Stimulated activated CD4-positive, alpha-beta T cell treated with anti-CD3 and anti-CD28 coated beads, TNF-alpha, amount 100 ng/mL, for 48 hours (primary cell): ENCODE measurements at places on chromosomes 1 and 21.
A peak's percentile ranks its signal among the peaks of the same experiment; 100 is the strongest.

- no peak for DNase-seq
These were observed 24.3 kb upstream of the DUSP10 start for GRCh38 chr1:221766210-221766609.

DNA sequence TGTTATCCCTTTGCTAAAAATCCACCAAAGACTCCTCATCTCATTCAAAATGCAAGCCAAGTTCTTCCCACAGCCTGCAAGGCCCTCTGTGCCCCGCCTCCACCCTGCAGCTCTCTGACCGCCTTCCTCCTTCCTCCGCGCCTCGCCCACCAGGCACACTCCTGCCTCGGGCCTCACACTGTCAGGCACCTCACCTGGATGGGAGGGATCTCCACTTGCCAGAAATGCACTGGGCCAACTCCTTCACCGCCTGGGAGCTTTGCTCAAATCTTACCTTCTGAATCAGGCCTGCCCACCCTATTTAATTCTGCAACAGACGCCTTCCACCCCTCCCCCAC lies 26.2 kb downstream of the PGBD5 start:
- DNase-seq, result no peak

DNA sequence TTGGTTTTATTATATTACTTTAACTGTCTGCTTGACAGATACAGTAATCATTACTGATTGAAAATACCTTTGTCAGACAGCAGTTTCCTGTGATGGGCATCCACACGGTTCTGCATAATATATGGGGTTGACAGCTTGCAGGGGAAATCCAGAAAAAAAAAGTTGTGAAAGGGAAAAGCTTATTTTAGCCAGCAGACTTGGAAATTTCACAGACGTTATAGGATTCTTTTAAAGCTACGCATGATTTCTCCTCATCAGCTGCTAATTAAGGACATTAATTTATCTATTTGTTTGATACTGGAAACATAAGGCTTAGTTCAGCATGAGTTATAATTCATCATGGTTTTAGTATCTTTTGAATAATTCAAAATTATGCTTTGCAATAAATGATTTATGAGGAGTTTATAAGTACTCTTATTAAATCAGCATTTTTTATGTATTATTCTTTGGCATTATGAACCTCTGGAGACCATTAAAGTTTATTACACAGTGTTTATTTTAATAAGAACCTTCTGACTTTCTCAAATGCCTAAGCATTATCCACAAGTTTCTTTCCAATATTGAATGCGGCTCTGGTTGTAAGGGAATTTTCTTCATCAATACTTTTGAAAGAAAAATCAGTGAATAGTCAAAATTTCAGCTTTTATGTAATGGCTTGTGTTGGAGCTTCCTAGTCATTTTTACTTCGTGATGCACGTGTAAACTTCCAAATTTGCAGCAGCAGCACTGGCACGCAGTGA lies 235.3 kb upstream of the KCNK2 start:
- no peak for DNase-seq

GRCh38 chr1:37875833-37876232 lies 16.4 kb upstream of the MTF1 start:
- no peak for DNase-seq

DNA sequence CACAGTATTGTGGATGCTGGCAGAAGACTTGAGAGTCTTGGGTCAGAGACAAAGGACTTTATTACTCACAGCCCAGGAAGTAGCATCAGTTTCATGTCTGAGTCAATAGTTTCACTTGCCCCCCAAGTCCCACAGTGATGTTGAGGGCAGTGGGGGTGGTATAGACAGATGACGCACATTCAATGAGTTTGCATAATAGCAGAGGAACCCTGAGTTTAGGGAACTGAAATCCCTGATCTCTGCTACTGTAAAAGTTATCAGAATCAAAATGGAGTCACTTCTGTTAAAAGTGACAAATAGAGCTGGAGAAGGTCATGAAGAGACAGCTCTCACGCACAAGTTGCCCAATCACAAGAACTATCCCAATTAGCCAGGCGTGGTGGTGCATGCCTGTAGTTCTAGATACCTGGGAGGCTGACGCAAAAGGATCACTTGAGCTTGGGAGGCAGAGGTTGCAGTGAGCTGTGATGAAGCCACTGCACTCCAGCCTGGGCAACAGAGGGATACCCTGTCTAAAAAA lies 11.5 kb upstream of the HCRTR1 start:
- DNase-seq, result peak; percentile 19

- DNase-seq, result peak; percentile 27
These were observed 14.0 kb downstream of the SLC37A1 start for GRCh38 chr21:42527489-42528158.

DNA sequence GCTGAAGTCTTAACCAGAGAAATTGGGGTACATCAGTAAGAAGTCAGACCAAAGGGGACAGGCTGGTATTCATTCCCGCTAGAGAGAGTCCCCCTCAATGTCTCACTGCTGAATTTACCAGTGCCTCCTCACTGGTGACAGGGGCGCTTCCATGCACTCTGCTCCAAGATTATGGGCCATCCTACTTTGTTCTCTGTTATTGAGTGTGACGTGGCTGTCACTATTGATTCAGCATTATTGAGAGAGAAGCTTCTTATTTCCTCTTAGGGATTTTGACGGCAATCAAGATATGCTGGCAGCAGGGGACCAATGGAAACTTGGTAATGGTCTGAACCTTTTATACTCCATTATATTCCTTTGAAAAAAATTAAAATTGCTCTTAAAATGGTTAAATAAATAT lies 118.6 kb downstream of the SYF2 start:
- DNase-seq, result no peak

DNA sequence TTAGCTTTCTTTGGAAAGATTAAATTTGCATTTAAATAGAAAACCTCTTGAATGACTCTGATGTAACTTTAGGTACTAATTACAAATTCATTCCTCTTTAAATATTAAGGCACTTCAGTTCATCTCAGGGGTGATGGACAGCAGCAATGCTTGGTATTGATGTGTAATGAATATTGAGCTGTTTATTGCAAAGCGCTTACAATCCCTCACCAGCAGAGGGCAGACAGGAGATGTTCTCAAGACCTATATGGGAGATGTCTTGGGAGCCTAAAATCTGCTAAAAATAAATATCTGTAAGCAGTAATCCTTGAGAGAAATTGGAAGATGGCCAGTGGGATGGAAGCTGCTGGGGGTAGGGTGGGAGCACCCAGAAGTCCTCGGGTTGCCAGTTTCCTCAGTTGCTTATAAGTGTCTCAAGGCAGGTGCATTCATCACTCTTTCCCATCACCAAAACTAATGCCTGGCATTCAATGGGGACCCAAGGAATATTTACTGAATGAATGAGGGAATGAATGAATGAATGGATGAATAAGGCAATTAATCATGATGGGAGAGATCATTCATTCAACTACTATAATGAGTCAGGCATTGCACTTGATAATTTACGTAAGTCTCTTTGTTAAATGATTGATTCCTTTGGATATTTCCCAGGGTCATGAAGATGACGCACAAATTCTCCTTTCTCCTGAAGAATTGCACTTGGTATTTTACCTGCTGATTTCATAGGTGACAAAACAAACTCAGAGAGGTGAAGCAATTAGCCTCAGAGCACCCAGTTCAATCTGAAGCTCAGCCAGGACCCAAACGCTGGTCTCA lies 2.3 kb downstream of the KLHDC8A start:
- no peak for DNase-seq

DNA sequence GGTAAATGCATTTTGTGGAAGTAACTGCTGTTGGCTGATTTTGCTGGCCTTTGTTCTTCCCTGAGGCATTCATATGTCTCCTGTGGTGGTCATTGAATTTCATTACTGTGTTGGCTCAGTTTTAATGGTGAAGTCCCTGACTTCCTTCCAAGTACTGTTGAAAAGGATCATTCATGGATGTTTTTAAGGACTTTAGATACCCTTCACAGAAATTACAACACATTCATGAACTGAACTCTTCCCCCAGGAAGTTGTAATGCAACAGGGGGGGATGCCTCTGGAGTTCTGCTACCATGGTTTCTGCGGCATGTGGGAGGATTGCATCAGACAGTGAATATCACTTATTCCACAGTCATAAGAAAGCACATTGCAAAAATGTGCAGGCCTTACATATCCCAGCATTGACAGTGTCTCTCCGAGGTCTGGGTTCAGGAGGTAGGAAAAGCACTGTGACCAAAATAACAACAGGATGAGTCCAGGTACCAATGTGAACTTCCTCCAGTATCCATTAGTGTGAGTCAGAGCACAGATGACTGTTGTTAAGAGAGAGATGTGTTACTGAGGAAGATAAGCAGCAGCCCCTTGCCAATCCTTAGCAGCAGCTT lies 2.1 kb upstream of the RAB3GAP2 start:
- no peak for DNase-seq

GRCh38 chr1:205319081-205320018 lies 2.2 kb downstream of the NUAK2 start:
- peak; percentile 20 for DNase-seq

DNA sequence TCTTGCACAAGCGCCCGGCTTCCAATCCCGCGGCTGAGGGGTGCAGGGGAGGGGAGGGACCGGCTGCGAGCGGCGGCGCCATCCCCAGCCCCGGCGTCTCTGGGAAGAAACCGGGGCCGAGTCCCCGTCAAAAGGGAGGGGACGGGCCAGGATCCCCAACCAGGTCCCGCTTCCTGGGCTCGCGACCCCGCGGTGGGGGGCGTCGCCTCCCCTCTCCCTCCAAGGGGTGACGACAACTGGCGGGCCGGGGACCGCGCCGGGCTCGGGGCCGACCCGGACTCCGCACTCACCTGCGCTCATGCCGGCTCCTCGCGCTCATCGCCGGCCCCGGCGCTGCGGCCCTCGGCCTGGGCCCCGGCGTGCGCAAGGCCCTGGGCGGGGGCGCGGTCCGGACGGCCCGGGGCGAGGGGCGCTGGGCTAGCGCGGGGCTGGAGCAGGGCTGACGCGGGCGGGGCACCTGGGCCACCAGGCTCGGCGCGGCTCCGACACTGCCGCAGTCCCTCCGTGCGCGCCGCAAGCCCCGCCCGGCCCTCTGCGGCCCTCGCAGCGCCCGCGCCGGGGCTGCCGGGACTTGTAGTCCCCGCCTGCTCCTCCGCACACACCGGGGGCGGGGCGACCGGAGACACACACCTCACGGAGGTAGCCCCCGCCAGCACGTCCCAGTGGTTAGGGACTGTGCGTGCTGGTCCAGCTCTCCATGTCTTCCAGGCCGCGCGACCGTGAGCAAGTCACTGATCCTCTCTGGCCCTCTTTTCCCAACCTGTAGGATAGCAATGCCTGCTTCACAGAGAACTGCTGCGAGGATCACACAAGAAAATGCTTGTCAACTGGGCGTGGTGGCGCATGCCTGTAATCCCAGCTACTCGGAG lies at the start of gene ATP13A2:
Gene ATP13A2 (minus strand): TSS at position 490 of the 869 bp plus-strand sequence. CDS start 190 bp downstream, at position 300.
- DNase-seq, result peak; percentile 65

DNA sequence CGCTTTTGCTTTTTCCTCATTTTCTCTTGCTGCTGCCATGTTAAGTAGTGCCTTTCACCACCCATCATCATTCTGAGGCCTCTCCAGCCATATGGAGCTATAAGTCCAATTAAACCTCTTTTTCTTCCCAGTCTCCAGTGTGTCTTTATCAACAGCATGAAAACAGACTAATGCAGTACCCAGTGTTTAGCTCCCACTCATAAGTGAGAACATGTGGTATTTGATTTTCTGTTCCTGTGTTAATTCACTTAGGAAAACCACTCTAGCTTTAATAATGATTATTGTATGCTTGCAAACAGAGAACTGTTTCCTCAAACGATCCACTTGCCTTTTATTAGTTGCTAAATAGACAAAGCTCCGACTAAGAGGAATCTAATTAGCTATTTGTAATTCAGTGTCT lies 43.3 kb downstream of the IL23R start:
- no peak for DNase-seq

GRCh38 chr21:34934350-34934749 lies 114.8 kb downstream of the RUNX1 start:
- no peak for DNase-seq

GRCh38 chr21:16751695-16752474 lies 761.0 kb upstream of the CXADR start:
- DNase-seq, result no peak

- no peak for DNase-seq
These were observed 18.2 kb upstream of the GJB5 start for GRCh38 chr1:34736692-34737091.

DNA sequence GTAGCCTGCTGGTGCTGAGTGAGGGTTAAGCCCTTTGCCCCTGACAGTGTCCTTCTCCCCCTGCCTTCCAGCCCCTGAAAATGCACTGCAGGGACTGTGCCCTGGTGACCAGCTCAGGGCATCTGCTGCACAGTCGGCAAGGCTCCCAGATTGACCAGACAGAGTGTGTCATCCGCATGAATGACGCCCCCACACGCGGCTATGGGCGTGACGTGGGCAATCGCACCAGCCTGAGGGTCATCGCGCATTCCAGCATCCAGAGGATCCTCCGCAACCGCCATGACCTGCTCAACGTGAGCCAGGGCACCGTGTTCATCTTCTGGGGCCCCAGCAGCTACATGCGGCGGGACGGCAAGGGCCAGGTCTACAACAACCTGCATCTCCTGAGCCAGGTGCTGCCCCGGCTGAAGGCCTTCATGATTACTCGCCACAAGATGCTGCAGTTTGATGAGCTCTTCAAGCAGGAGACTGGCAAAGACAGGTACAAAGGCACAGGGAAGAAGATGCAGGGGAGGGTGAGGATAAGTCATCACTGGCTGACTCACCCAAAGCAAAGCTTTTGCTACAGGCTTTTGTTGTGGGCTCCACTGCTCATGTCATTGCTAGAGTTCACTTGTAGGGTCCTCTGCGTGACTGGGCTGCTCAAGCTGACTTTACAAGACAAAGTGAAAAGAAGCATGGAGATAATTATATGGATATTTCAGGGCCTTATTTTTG lies 174.9 kb downstream of the PIGK start:
- peak; percentile 8 for DNase-seq

DNA sequence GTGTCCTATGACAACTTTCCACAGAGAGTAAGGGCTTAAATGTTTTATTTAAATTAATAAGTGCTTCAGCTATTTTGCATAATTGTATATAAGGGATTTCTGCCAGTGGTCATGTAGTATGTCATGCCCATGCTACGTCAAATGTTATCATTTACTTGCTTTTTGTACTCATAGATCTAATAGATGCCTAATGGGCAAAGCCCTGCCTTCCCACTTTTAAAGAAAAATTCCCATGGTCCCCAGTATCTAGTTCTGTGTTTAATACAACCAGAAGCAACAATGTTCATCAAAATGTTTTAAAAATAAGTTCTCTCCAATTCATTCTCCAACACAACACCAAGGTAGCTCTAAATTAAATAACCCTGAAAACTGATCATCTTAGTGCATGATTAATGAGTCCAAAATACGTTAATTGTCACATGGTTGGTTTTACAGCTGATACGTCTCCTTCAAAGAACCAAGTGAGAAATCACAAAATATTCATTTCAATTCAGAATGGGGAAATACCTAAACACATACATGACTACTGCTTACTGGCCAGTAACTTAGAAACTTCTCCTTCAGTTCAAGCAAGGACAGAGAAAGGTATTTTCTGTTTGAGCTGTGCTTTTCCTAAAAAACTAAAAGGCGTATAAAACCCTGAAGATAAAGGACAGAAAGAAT lies 49.1 kb upstream of the SDC3 start:
- no peak for DNase-seq

GRCh38 chr21:17775431-17776126 lies 43.6 kb downstream of the C21orf91 start:
- DNase-seq, result no peak

GRCh38 chr1:26839339-26839722 lies 12.8 kb downstream of the ZDHHC18 start:
- no peak for DNase-seq
